ENCODE measurements at places on chromosomes 1 and 21.

DNA sequence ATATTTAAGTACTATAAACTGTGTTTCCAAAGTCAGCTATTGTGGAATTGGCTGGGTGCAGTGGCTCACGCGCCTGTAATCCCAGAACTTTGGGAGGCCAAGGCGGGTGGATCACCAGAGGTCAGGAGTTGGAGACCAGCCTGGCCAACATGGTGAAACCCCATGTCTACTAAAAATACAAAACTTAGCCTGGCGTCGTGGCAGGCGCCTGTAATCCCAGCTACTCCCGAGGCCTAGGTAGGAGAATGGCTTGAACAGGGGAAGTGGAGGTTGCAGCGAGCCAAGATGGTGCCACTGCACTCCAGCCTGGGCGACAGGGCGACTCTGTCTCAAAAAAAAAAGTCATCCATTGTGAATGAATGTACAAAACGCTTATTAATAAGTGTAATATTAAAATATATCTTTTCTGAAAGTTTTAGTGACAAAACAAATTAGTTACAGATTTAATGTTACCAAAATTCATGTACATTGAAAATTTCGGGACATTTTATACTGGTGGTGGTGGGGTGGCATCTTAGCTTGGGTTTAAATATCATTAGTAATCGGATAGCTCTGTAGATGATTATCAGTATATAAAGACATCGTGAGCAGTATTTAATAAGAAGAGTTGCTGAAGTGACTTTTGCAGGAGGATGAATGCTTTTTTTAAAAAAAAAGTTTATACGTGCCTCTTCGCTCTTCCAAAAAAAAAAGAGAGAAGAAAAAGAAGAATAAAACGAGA lies 503 bp upstream of the SRSF11 start:
- no peak for DNase-seq

DNA sequence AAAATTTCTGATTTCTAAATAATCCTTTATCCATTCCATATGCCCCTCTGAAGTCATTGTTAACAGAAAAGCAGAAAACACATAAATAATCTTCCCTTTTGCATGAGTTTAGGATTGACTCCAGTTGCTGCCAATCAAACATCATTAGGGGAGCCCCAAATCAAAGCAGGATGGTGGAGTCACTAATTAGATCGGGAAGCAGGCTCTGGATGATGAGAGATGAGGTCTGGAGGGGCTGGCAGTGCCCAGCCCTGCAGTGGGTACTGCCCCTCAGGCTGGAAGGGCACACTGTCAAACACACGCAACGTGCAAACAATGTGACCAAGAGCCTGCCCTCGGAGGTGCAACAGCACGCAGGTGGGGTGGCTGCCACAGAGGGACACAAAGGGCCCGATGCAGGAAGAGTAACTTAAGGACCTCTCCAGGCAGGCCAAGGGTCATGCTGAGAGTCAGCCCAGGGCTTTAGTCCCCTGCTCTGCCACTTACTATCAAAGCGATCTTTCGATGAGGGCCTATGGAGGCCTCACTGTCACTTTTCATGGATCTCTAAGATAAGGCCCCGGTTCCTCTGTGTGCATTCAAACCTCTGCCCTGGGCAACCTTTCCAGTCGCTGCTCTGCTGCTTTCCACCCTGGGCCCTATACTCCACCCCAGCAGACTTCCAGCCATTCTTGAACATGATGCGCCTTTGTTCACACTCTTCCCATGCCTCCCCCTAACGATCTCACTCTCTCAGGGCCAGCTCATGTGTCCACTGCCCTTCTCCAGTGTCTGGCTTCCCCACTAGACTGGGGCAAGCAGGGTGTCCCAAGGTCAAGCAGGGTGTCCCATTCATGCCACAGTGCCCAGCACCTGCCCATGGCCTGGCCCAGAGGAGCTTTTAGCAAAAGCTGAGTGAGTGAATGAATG lies 98.9 kb downstream of the DMRTB1 start:
- peak; percentile 3 for DNase-seq

DNA sequence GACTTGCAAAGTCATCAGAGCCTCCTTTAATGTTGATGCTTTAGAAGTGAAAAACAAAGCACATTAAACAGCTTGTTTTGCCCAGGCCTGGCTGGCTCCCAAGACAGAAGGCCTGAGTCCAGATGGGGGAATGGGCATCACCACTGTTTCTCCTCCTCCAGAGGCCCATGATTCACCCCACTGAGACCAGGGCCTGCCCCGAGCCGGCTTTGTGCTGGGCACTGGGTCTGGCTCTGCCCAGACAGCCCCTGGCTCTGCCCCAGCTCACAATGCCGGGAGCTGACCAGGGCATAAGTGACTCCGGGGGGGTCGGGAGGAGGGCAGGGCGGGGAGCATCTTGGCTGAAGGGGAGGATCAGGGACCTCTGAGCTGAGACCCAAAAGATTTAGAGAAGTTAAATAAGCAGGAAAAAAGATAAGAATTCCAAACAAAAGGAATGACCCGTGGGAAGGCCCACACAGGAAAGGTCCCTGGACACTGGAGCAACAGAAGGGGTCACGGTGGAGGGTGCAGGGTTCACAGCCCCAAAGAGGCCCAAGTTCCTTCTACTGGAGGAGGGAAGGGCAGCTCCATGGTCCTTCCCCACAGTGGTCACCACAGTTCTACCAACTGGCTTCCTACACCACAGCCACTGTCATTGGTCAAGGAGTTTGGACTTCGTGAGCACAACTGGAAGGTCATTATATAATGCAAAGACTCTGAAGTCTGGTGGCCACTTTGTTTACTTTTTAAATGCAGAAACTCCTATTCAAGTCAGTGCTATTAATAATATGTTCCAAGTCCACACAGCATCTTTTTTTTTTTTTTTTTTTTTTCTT lies 5.5 kb downstream of the C2CD2 start:
- no peak for DNase-seq

- DNase-seq, result no peak
Measured at GRCh38 chr1:169968174-169968573, 74.5 kb upstream of the SCYL3 start.

GRCh38 chr1:43294761-43295160 lies 6.0 kb upstream of the TIE1 start:
- DNase-seq, result no peak

DNA sequence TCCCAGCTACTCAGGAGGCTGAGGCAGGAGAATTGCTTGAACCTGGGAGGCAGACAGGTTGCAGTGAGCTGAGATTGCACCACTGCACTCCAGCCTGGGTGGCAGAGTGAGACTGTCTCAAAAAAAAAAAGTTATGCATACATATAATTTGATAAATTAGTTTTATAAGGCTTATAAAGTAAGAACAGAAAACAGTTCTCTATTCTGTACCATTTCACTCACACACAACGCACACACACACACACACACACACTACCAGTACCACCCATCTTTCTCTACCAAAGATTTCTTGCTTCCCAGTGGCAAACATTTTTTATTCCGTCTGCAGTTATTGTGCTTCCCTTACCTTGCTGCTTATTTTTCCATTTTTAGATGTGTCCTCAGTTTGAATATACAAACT lies 46.4 kb upstream of the FASLG start:
- no peak for DNase-seq

DNA sequence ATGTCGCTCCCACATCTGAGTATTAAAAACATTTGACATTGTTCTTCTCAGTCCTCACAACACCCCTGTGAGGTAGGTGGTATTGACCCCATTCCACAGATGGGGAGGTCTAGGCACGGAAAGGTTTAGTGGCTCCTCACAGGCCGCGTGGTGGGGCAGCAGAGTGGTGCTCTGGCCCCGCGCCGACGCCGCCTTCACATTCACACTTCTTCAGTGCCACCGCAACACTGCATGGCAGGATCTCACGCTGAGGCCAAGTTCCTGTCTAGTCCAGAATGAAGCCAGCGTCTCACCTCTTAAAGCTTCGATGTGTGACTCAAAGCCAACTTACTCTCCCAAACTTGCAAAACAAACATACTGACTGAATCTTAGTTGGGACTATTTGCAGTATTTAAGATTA lies 12.1 kb downstream of the ICMT start:
- no peak for DNase-seq

- no peak for DNase-seq
Measured at GRCh38 chr1:205497351-205497750, 7.1 kb upstream of the CDK18 start.

DNA sequence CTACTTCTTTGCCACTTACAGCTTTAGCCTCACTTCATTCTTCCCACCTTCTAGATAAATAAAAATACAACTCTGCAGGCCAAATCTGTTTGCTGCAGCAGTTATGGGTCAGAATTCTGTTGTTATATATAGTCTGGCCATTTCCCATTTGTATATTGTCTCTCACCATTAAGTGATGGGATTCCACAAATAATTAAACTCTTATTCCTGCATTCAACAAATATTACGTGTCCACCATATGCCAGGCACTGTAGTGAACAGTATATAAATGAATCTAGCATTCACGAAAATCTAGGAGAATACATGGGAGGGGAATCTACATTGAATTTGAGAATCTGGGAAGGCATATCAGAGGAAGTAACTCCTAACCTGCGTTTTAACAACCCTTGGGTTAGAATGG lies 5.7 kb upstream of the GLRX2 start:
- DNase-seq, result no peak

DNA sequence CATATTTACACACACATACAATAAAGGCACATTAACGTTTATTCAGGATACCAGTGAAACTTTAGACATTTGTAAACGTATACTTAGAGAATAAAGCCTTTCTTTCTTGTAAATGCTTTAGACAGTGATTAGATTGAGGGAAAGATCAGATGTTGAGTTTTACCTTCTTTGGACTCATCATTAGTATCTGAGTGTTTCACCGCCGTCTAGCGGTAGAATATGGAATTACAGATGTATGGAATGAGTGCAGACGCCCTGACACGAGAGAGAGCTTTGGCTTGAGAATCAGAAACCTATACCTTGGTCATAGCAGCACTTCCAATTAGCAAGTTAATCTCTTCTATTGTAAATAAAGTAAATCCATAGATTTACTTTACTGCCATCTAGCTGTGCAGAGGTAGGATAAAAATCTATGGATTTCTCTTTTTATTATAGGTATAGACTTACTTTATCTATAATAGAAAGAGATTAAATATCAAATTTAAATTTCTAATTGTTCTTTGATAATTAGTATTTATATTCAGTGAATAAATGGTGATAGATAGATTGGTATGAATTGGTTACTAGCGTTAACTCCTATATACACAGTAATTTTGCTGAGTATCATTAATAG lies 12.6 kb downstream of the FLG2 start:
- DNase-seq, result peak; percentile 60

DNA sequence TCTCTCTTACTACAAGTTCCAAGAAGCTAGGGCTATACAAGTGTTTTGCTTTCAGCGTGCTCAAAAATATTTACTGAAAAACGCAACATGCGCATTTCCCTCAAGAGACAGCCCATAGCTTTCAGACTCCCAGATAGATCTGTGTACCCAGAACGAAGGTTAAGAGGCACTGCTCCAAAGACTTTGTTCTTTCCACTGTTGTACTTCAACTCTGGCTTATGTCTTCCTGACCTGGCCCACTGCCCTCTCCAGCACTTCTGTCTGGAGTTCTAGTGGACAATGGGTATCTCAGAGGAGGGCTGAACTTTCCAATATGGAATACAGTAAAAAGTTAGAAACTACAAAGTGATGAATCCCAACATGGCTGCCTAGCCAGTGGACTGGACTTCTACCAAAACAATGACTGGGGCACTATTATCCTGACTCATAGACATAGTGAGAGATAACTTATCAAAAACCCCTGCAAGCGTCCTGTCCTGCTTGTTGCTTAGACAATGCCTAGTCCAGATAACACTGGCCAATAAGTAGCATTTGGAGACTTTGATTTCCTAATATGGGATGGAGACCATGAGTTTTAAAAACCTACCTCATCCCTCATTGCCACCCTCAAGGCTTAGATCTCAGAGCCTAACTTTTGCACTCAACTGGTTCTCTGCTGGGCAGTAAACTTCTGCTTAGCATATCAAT lies 8.8 kb upstream of the ADAR start:
- DNase-seq, result no peak

GRCh38 chr21:46483300-46484295 lies 24.9 kb downstream of the DIP2A start:
- no peak for DNase-seq

DNA sequence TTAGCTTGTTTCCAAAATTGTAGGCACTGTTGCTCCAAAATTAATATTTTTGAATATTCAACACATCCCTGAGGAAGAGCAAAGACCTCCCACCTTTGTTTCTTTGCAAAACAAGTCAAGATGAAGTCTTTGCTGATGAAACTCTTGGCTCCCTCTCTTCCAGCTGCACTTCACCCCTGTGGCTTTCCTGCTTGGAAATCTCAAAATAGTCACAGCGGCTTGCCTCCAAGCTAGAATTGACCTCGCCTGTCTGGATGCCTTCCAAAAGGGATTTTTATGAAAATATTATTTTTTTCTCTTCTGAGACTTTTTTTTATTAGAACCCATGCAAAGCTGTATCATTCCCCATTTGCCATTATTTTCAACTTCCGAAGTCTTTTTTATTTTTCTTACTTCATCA lies 71.1 kb upstream of the MROH9 start:
- no peak for DNase-seq

- no peak for DNase-seq
Measured at GRCh38 chr1:93746021-93746812, 64.6 kb upstream of the BCAR3 start.

DNA sequence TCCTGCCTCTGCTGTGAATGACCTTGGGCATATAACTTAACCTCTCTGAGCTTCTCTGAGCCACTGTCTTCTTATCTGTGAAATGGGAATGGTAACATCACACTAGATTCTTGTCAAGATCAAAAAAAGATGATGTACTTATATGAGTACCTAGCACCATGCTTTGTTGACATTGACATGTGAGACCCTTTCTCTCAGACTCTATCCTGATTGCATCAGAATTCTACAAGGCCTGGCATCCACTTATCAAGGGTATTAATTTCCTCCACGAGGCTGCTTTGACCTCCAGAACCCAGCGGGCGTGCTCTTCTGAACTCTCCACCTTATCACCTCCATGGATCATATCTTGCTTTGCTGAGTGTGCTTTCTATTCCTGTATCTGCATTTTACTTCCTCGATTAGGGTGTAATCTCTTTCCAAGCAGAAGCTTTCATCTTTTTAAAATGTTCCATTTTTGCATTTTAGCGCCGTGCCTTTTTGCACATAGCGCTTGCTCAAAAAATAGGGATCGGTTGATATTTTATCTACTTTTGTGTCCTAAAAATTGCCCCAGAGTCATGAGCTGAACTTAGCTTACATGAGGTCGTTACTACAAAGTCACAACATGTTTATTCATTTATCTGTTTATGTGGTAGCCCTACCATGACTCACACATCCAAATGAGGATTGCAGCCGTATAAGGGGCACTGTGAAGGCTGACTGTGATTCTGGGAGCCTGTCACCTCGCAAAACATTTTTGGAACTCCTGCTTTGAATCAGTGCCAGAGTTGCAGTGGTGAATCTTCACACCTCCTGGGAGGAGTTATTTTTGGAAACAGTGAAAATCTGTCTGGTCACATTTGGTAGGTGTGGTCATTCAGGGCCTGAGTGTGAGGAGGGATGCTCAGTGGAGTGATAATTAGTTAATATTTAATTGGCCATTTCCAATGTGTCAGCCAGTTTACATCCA lies 63.2 kb downstream of the IER5 start:
- peak; percentile 42 for DNase-seq

Measured in activated CD4-positive, alpha-beta T cell treated with anti-CD3 and anti-CD28 coated beads for 36 hours (primary cell).